ENCODE measurements at places on chromosomes 16 and 17.

DNA sequence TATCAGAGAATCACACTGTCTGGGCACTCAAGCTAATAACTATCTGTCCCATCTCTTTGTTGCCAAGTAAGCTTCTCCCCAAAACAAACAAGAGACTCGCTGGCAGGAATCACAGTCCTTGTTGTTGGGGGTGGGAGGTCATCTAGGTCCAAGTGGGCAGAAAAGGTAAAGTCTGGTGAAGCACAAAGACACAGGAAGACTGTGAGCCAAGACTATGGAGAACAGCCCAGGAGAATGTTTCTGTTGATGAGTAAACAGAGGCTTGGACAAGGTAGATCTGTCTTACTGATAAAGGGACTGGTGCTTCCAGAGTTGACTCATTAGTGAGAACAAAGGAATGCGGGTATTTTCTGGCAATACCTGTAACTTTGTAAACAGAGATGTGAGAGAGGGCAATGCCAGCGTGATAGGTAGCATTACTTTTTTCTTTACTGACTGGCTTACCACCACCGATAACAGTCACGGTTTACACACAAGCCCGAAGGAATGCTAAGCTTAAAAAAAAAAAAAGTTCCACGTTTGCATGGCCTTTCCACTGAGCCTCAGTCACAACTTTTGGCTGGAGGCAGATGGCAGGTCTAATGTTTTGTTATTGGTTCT is 11.5 kb upstream of the MMD start:
- DNase-seq = no peak

DNA sequence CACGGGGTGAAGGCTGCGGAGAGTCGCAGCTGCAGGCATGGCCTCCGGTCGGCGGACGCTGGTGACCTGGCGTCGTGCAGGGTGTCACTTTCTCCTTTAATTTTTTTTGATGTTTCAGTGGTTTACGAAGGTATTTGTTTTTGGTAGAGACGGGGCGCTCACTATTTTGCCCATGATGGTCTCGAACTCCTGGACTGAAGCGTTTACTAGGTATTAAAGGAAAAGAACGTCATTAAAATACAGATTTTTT is 17.1 kb downstream of the ZNF213 start:
- DNase-seq = no peak

DNA sequence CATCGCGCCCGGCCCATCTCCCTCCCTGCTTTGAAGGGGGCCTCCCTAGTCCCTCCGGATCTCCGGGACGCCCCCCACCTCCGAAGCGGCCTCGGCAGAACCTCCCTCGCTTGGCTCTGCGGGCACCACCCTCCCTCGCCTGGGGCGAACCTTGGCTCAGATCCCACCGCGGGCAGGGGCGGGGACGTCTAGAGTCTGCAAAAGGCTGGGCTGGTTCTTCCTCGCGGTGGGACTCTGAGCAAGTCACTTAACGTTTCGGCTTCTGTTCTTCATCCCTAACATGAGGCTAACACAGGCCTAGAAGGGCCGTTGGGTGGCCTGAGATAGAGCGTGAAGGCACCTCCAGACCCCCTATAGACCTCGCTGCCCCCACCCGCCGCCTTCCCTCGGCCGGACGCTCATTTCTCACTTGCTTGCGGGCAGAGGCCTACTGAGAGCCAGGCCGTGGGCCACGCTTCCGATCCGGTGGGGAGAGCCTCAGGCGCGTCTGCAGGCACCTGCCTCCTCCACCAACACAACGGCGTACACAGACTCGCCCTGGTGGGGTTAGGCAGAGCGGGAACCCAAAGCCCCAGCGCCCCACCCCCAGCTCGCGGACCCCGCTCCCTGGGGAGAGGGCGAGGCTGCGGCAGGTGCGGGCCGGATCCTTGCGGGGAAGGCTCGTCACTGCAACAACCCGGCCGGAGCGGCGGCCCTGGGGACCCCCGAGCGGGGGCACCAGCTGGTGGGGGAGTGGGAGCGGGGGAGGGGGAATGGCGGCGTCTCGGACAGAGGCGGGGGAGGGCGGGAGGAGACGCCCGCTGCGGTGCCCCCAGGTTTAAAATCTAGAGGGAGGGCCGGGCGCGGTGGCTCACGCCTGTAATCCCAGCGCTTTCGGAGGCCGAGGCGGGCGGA is 5.4 kb downstream of the MYO1C start:
- DNase-seq = peak; percentile 92

DNA sequence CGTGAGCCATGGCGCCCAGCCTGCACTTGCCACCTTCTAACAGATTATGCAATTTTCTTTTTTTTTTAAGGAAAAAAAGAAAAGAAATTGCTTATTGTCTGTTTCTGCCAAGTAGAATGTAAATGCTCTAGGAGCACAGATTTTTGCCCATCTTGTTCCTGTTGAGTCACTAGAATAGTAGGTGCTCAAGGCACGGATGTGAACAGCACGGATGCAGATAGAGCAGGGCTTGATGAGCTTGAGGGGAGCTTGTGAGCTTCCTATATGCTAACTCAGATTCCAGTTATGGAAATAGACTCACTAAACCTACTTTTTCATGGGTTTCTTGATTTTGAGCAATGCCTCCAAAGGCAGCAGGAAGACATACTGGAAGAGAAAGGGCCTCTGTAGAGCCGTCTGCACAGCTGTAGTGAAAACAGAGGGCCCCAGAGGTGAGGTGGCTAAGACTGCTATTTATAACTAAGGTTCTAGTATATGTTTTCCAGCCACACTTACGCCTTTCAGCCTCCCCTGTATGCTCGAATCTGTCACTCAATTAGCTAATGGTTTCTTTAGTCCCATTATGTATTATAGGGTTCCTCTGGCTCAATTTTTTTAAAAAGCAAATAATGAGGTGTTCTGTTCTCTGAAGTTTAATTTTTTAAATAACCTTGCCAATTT is 72.8 kb downstream of the WWP2 start:
- no peak for DNase-seq

DNA sequence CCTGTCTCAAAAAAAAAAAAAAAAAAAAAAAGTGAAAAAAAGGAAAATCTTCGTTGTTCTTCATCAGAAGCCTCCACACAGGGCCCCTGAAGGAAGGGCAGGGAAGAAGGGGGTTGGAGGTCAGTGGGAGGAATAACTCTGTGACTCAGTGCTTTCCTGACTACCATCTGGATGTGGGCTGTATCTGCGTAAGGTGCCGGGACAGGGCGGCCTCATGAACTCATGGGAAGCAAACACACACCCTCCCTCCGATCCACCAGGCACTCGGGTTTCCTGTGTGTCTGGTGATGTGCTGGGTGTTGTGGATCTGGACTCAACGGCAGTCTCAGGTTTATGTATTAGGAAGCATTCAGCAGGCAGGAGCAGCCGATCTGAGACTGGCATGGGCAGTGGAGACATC is 691.6 kb downstream of the WWOX start:
- DNase-seq = no peak

DNA sequence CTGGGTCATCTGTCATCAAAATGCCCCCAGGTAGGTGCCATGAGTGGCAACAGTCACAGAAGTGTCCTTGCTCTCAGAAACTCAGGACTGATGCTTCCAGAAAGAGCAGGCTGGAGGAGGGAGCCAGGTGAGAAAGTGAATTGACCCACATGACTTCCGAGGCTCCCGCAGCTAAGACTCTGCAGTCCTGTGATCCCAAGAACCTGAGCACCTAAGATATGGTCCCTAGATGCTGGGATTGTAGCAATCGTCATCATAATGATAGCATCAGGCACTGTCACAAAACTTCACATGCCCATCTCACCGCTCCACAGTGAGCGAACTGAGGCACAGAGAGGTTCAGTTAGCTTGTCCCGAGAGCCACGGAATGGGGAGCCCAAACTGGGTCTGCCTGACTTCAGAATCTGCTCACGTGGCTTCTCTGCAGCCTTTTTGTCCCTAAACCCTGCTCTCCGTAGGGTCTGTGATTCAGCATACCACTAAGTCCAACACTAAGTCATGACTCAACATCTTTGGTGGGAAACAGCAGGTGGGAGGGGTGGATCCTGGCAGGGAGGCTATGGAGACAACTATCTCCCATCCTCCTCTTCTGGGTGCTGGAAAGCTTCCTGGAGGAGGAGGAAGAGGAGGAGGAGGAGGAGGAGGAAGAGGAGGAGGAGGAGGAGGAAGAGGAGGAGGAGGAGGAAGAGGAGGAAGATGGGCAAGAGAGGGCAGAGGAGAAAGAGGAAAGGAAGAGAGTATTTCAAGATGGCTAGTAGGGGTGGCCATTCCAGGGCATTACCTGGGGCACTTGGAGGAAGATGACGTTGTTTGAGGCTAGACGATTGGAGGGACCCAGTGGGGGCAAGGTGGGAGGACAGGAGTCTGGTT is 55.5 kb upstream of the DLX4 start:
- DNase-seq = no peak

GRCh38 chr16:19912455-19913339 is 28.0 kb upstream of the GPRC5B start:
- no peak for DNase-seq

GRCh38 chr17:77694391-77695363 is 263.8 kb upstream of the TNRC6C start:
- peak; percentile 32 for DNase-seq

- no peak for DNase-seq
Observed at GRCh38 chr16:7400117-7400890, 67.7 kb downstream of the RBFOX1 start.

DNA sequence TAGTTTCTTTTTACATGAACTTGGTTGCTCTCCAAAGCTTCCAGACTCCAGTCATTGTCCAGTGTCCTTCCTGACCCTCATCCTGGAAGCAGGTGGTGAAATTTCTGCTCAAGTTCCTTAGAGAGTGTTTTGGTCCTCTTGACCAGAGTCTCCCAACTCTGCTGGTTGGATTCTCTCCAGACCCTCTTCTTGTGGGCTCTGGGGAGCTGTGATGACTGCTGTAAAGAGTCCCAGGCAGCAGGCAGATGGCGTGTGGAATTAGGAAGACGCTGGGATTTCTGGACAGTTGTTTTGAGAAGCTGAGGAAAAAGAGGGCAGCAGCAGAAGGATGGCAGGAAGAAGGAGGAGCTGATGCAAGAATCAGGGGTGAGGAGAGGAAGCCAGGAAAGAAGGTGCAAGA is 1.6 kb upstream of the SEZ6 start:
- DNase-seq = no peak

GRCh38 chr17:61144617-61145564 is 254.8 kb upstream of the TBX2 start:
- DNase-seq = no peak

GRCh38 chr17:40471846-40472732 is 28.8 kb downstream of the IGFBP4 start:
- no peak for DNase-seq

DNA sequence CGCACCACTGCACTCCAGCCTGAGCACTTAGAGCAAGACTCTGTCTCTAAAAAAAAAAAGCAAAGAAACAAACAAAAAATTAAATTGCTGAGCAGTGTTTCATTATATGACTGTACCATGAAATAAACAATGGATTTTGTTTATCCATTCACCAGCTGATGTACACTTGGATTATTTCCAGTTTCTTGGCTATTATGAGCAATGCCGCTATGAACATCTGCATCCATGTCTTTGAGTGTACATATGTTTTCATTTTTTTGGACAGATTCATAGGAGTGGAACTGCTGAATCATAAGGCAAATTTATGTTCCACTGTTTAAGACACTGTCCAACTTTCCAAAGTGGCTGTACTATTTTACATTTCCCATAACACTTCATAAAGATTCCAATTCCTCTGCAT is 8.0 kb downstream of the RNF157 start:
- no peak for DNase-seq

DNA sequence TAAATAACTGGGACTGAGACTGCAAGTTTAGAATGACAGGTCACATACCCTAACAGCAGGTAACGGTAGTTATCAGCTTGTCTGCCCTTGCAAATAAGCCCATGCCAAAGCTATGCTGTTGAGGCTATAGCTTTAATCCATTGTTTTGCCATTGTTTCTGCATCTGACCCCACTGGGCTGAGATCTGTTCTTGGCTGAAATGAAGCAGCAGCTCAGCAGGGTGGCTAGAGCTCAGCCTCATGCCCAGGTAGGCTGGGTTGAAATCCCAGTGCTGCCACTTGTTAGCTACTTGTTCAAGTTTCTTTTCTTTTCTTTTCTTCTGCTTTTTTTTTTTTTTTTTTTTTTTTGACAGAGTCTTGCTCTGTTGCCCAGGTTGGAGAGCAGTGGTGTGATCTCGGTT is 40.1 kb downstream of the NKD1 start:
- no peak for DNase-seq

DNA sequence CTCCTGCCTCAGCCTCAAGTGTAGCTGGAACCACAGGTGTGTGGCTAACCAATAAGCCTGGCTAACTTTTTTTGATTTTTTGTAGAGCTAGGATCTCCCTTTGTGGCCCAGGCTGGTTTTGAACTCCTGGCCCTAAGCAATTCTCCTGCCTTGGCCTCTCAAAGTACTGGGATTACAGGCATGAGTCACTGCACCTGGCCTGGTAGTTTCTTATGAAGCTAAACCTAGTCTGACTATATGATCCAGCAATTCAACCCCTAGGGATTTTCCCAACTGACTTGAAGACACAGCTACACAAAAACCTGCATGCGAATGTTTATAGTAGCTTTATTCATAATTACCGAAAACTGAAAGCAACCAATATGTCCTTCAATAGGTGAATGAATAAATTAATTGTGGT is 176.2 kb upstream of the IRX3 start:
- DNase-seq = no peak

DNA sequence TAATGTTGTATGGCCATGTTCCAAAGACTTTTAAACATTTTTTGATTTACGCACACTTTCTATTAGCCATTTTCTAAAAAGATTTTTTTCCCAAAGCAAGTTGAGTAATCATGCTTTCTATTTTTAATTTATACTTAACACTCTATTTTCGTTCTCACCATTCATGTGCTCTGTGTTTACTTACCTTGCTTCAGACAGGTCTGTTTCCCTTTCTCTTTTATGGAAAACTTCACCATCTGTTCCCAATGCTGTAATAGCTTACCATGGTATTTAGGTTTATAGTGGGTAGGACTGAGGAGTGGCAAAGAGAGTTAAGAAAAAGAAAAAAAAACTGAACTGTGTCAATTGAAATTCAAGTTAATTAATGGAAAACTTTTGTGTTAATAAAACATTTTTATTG is 37.5 kb upstream of the KCNJ16 start:
- DNase-seq = no peak

DNA sequence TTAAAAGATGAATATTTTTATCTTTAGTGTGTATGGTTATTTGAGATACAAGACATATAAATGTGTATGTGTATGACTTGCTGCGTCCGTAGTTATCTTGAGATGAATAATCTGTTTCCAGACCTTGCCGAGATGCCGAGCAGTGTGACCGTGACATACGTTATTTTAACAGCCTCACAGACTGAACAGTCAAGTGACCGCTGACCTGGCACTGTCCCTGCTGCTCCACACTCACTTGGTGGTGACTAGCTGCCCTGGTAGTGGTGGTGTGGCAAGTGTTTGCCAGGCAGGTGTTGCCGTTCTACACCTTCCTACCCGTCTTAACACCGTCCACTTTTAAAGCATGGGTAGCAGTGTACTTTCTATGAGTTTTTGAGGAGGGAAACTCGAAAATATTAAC is 5.0 kb downstream of the ZC3H18 start:
- DNase-seq = no peak

GRCh38 chr17:33492731-33493265 is 199.7 kb upstream of the ASIC2 start:
- DNase-seq = no peak

DNA sequence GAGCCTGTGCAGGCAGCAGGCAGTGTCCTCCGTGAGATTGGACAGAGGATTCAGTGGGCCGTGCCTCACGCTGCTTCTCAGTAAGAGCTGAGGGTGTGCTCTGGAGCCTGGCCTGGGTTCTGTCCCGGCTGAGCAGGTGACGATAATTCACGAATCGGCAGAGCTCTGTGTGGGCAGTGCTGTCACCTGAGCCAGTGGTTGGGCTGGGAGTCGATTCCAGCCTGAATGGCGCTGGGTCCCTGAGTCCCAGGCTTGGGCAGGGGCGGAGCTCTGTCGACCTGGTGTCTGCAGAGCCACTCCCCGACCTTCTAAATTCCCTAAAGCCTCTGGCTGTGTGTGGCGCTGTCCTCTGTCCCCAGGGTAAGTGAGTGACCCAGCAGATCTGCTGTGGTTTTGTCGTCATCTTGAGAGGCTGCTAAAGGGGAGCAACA is 8.4 kb downstream of the ACSF3 start:
- no peak for DNase-seq
